ENCODE measurements at places on chromosomes 2 and 18.
A peak's percentile ranks its signal among the peaks of the same experiment; 100 is the strongest.

DNA sequence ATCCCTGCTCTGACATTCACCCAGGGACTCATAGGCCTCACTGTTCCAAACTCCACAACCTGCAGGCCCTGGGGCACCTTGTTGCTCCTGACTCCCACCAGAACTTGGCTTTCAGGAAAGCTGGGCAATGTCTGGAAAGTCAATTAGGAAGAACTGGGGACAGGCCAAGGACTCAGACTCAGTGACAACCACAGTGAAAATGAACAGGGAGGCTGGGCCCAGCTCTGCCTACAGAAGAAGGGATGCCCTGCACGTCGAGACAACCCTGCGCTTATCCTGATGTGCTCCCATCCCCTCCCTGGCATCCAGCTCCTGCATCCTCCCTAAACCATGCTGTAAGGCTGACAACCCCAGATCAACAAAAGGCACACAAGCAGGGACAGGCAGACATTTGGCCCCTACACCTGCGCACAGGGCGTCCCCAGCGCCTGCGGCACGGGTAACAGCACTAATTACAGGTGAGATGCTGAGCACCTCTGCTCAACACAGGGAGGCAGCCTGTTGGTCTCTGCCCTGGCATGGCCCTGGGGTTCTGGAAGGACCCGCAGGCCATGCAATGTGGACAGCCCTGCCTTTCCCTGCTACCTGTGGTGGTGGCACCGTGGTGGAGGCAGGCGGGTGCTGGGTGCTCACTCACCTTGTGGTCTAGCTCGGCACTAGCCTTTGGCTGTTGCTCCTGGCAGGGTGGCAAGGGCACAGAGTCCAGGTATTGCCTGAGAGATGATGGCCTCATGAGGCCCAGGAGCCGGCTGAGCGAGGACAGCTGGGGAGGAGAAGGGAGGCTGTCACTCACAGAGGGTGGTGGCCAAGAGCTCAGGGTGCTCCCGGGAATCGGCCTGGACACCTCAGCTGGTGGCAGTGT lies 23.6 kb upstream of the SEMA4C start:
- H3K4me1 ChIP-seq: peaks cover 18% of the 10 kb centered on the region
- no peak for DNase-seq
- H3K4me3 ChIP-seq: no peak overlapping the region
- H3K27me3 ChIP-seq: peaks cover 13% of the 10 kb centered on the region

GRCh38 chr2:238784671-238785527 lies 63.0 kb upstream of the TWIST2 start:
- DNase-seq: peak; percentile 59
- H3K4me1 ChIP-seq: no peaks in the 10 kb centered on the region
- H3K27ac ChIP-seq: no peak overlapping the region
- peaks cover 14% of the 10 kb centered on the region for H3K27me3 ChIP-seq
- H3K36me3 ChIP-seq: no peaks in the 10 kb centered on the region

DNA sequence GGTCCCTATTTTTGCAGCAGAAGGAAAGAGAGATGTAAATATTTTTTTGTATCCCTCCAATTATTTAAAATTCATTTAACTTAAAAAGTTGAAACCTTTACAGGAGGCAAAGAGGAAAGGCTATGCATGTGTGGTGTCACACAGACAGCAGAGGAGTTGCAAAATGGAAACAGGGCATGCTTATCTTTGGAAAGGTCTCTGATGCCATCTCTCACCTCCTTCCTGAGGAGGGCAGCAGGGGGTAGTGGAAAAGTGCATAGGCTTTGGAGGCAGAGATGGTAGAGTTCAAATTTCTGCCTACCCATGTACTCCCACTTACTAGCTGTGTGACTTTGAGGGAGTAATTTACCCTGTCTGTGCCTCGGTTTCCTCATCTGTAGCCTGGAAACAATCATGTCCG lies 99.6 kb upstream of the MCFD2 start:
- no peaks in the 10 kb centered on the region for H3K27me3 ChIP-seq
- H3K4me3 ChIP-seq: no peak overlapping the region
- no peak for DNase-seq
- H3K4me1 ChIP-seq: peaks cover 3% of the 10 kb centered on the region
- H3K36me3 ChIP-seq: peaks cover 7% of the 10 kb centered on the region

DNA sequence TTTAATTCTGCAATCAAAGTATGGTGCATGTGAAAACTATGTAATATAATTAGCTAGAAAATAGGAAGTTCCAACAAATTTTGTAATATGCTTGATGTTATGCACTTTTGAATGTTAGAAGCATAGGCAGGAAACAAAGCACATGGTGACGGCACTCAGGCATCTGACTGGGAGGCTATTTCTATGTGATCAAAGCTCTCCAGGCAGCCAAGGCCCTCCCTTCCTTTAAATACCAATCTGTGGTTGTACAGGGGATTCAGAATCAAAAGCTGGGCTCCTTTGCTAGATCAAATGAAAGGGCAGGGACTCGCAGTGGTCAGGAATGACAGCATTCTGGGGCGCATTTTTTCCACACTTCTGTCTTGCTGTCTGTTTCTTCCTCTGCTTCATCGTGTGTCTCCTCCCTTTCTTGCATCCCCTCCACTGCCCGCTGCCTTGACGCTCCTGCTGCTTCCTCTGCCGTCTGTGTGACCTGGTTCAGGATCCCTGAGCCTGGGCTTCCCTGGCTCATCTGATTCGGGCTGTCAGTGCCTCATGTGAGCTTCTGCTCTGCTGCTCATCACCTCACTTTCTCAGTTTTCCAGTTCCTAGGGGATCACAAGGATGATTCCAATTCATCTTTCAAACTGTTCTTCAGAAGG lies 30.9 kb downstream of the TMEM182 start:
- H3K27ac ChIP-seq: no peak overlapping the region
- H3K4me3 ChIP-seq: no peak overlapping the region
- no peaks in the 10 kb centered on the region for H3K27me3 ChIP-seq

GRCh38 chr18:26227051-26227670 lies 916 bp downstream of the TAF4B start:
- peaks cover 51% of the 10 kb centered on the region for H3K27me3 ChIP-seq
- peaks cover 1% of the 10 kb centered on the region for H3K36me3 ChIP-seq
- peak overlapping the region; percentile 88 for H3K4me3 ChIP-seq
- DNase-seq: no peak
- H3K4me1 ChIP-seq: peaks cover 4% of the 10 kb centered on the region
- H3K27ac ChIP-seq: peak overlapping the region; percentile 92

DNA sequence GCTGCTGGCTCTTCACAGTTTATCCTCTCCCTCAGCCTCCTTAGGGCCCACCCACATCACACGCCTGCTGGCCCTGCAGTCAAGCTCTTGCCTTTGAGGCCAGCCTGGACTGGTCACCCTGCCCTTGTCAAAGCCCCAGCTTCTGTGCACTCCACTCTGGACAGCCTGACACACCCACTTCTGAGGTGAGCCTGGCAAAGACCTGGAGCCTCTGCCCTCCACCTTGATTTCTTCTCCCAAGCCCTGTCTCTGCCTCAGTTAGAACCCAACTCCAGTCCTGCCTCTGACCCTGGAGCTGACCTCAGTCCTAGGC lies 37.0 kb upstream of the TAF1B start:
- no peak for DNase-seq
- H3K4me1 ChIP-seq: no peaks in the 10 kb centered on the region
- no peaks in the 10 kb centered on the region for H3K36me3 ChIP-seq
- H3K27me3 ChIP-seq: peaks cover 13% of the 10 kb centered on the region
- no peak overlapping the region for H3K27ac ChIP-seq

DNA sequence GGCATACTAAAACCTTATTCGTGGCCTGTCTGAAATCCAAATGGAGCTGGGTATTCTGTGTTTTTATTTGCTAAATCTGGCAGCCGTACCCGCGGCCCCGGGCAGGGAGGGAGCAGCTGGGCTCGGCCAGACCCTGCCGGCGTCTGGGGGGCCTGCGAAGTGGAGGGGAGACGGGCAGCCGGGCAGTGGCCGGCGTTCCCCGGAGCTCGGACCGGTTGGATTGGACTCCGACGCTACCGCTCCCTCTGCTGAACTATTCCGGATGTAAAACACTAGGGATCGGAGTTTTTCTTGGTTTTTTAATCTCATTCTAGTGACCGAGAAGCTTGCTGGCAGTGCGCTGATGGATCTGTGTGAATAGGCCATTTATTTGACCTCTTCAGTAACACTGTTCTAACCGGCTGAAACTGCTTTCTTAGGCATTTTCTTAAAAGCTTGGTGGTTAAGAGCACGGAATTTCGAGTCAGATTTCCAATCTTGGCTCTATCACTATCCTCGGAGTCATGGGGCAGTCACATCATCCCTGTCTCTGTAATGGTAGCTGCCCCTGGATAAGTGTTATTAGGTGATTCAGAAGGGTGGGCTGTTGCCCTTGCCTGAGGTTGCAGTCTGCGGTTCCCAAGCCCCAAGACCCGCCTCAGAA lies 694 bp downstream of the UNC50 start:
- no peaks in the 10 kb centered on the region for H3K27me3 ChIP-seq
- peak overlapping the region; percentile 94 for H3K27ac ChIP-seq
- H3K4me3 ChIP-seq: peak overlapping the region; percentile 85
- H3K4me1 ChIP-seq: peaks cover 35% of the 10 kb centered on the region

GRCh38 chr2:55033076-55033742 lies 17.0 kb downstream of the RTN4 start:
- H3K27me3 ChIP-seq: no peaks in the 10 kb centered on the region
- no peak overlapping the region for H3K27ac ChIP-seq
- no peak for DNase-seq
- H3K4me1 ChIP-seq: peaks cover 12% of the 10 kb centered on the region
- H3K4me3 ChIP-seq: no peak overlapping the region

GRCh38 chr2:68742626-68743415 lies 8.2 kb downstream of the ARHGAP25 start:
- peaks cover 7% of the 10 kb centered on the region for H3K27me3 ChIP-seq
- H3K27ac ChIP-seq: no peak overlapping the region
- DNase-seq: no peak
- H3K4me3 ChIP-seq: no peak overlapping the region

- DNase-seq: no peak
- H3K27me3 ChIP-seq: no peaks in the 10 kb centered on the region
- H3K4me1 ChIP-seq: no peaks in the 10 kb centered on the region
These were observed 85.5 kb downstream of the SCN1A start for GRCh38 chr2:166042356-166042755.

GRCh38 chr2:37457401-37457901 lies 113.0 kb downstream of the QPCT start:
- no peaks in the 10 kb centered on the region for H3K27me3 ChIP-seq
- H3K27ac ChIP-seq: no peak overlapping the region
- no peak for DNase-seq
- peaks cover 13% of the 10 kb centered on the region for H3K4me1 ChIP-seq
- H3K36me3 ChIP-seq: no peaks in the 10 kb centered on the region
- no peak overlapping the region for H3K4me3 ChIP-seq

DNA sequence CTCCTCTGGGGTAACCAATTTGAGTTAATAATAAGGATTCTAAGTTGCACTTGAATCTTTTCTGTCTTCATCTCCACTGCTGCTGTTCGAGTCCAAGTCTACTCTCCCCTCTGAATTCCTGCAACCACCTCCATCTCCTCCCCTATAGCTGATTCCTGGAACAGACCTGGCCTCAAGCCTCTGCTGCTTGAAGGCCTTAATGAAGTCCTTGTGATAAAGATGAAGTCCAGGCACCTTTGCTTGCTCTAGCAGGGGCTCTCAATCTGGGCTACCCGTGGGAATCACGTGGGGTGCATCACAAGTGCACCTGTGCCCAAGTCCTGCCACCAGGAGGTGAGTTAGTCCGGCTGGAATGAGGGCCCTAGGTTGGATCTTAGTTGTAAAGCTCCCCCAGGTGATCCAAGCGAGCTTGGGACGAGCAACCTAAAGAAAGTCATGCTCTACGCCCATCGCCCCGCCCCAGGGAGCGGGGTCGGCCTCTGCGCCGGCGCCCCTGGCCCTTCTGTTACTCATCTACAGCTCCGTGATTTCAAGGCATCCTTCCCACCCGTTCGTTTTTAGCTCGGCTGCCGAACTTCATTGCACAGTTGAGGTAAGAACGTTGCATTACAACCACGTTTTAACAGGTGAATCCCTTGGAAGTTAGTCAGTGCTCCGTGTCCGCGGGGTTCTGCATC lies 905 bp upstream of the IAH1 start:
- peak overlapping the region; percentile 75 for H3K4me3 ChIP-seq
- peak overlapping the region; percentile 48 for H3K27ac ChIP-seq
- no peaks in the 10 kb centered on the region for H3K27me3 ChIP-seq

DNA sequence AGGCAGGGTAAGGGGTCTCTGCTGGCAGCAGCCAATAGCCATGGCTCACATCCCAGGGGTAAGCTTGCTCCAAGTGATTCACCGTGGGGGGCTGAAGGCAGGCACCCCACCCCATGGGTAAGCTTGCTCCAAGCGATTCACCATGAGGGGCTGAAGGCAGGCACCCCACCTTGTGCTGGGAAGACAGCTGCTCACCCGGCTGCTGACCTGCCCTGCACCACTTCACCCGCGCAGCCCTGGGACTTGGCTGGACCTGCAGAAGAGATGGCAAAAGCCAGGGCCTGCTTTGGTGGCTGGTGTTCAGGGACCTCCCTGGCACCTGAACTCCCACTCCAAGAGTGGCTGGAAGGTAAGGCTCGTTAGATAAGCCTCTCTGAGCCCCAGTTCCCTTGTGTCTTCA lies 19.2 kb downstream of the PTGR3 start:
- H3K36me3 ChIP-seq: no peaks in the 10 kb centered on the region
- no peaks in the 10 kb centered on the region for H3K4me1 ChIP-seq
- no peaks in the 10 kb centered on the region for H3K27me3 ChIP-seq
- H3K27ac ChIP-seq: no peak overlapping the region
- H3K4me3 ChIP-seq: no peak overlapping the region

GRCh38 chr18:2914185-2914880 lies 67.5 kb downstream of the EMILIN2 start:
- no peaks in the 10 kb centered on the region for H3K27me3 ChIP-seq
- no peak overlapping the region for H3K4me3 ChIP-seq
- H3K27ac ChIP-seq: no peak overlapping the region
- peaks cover 5% of the 10 kb centered on the region for H3K36me3 ChIP-seq
- no peak for DNase-seq

DNA sequence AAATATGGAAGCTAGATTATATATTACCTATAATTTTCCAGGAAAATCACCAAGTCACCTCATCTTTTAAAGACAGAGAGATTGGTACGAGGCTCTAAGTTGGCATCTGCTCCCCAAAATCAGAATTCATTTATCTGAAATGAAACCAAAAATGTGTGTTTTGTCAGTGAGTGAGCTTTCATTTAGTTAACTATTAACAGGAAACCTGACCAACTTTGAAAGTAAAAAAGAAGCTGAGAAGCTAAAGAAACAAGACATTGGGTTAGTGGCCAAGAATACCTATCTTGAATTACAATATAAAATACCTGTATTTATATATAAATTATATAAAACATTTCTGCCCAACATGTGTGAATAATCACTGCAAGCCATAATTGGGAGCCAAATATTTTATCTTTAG lies 1.9 kb downstream of the MPPE1 start:
- H3K4me1 ChIP-seq: peaks cover 38% of the 10 kb centered on the region
- no peak for DNase-seq
- H3K27me3 ChIP-seq: no peaks in the 10 kb centered on the region
- H3K27ac ChIP-seq: no peak overlapping the region
- no peak overlapping the region for H3K4me3 ChIP-seq

- H3K4me1 ChIP-seq: no peaks in the 10 kb centered on the region
- no peak for DNase-seq
- no peaks in the 10 kb centered on the region for H3K27me3 ChIP-seq
- H3K4me3 ChIP-seq: no peak overlapping the region
- peak overlapping the region; percentile 25 for H3K27ac ChIP-seq
These were observed 52.0 kb downstream of the FBXO36 start for GRCh38 chr2:229974266-229974665.

GRCh38 chr2:30684516-30684915 lies 122.7 kb downstream of the CAPN13 start:
- no peak for DNase-seq
- H3K27ac ChIP-seq: no peak overlapping the region
- H3K4me3 ChIP-seq: no peak overlapping the region
- peaks cover 8% of the 10 kb centered on the region for H3K27me3 ChIP-seq
- peaks cover 12% of the 10 kb centered on the region for H3K4me1 ChIP-seq

- no peaks in the 10 kb centered on the region for H3K4me1 ChIP-seq
- no peak overlapping the region for H3K27ac ChIP-seq
- no peak overlapping the region for H3K4me3 ChIP-seq
- H3K36me3 ChIP-seq: no peaks in the 10 kb centered on the region
- no peaks in the 10 kb centered on the region for H3K27me3 ChIP-seq
These were observed 32.5 kb upstream of the FHOD3 start for GRCh38 chr18:36265015-36265414.
